ENCODE measurements at places on chromosomes 2 and 18.
A peak's percentile ranks its signal among the peaks of the same experiment; 100 is the strongest.

DNA sequence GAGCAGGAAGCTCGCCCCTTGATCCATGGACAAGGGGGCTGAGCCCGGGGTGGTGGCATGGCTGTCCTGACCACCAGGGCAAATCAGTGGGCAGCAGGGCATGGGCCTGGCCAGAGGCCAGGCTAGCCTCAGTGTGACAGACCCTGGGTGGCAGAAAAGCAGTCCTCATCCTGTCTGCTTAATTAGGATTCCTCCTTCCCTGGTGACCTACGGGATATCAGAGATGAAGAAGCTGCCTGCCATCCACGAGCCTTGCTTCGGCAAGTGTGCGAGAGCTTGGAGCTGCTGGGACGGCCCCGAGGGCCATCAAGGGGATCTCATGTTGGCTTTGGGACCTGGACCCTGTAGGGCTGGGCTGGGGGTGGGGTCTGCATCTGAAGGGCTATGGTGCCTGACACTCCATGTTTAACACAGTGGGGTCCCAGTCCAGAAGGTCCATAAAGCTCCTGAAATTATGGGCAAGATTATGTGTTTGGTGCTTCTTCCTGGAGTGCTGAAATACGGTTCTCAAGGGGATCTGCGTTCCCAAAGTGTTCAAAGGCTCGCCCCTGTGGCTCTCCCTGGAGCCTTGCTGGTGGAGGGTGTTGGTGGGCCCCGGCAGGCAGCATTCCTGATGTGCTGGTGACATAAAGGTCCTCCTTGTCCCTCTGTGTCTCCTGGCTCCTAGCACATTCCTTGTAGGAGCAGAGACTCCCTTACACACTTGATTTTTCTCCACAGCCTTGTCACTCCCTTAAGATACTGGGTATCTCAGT lies 52.6 kb downstream of the KCNIP3 start:
- no peak for DNase-seq

DNA sequence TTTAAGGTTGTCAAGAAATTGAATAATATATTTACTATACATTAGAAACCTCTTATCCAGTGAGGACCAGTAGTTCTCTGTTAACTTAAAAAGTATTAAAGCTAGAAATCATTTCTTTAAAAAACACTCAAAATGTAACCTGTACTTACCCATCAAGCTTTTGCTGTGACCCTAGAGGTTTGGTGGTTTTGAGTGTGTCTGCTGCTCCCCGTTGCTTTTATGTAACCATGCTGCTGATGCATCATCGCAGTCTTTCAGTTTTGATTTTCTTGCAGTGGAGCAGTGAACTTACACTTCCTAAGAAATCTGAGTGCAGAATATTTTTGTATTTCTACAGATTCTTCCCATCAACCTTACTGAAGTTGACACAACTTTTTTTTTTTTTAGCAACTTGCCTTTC lies 34.2 kb downstream of the MRPS9 start:
- DNase-seq, result no peak

DNA sequence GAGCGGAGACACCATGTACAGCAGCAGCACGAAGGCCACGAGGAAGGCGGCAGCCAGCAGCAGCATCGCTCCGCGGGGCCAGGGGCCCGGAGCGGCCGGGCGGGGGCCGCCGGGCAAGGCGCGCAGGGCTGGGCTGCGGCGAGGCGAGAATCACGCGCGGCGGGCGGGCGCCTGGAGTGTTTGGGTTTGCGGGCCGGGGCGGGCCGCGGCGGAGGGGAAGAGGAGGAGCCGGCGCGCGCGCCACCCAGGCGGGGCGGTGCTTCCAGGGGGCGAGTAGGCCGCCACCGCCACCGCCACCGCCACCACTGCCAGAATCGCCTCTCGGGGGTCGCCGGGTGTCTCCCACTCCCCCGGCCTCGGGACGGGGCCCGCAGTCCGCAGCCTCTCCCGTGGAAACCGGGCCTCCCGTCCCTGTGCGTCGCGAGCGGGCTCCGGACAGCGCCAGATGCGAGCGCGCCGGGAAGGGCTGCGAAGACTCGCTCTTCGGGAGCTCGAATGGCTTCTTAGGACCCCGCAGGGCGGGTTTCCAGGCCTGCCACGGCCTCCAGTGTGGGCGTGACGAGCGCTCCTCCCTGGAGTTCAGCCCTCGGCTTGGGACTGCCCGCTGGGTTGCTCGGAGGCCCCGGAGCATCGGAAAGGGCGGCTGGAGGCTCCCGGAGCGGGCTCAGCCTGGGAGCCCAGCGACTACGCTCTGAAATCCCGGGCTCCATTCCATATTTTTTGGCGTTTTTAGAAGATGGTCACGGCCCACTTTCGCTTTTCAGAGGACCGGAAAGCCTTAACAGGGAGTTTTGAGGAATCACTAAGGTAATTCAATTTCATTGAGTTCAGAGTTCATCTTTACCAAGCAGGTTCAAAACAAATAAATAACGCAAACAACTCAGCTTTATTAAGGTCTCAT lies at the start of gene KDSR:
KDSR (minus strand) TSS at position 154 of the 901 bp plus-strand sequence; CDS start at position 66, 88 bp downstream.
- peak; percentile 73 for DNase-seq

DNA sequence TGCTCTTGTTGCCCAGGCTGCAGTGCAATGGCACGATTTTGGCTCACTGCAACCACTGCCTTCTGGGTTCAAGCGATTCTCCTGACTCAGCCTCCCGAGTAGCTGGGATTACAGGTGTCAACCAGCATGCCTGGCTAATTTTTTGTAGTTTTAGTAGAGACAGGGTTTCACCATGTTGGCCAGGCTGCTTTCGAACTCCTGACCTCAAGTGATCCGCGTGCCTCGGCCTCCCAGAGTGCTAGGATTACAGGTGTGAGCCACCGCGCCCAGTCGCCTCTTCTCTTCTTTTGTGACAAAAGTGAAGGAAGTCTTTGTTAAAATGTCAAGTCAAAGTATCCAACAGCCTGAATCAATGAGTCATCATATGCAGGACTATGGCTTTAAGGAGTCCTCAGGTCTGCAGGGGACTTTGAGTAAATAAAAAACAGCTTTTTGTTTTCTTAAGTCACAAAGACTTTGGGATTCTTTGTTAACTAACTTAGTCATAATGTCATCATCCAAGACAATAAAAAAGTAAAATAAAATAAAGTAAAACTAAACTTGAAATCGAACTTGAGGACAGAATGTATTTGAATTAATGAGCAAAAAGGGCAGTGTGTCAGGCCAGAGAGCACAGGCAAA lies 1153.2 kb downstream of the SUCLG1 start:
- no peak for DNase-seq

GRCh38 chr2:58319481-58319880 lies 78.4 kb upstream of the FANCL start:
- no peak for DNase-seq

- DNase-seq, result no peak
Measured at GRCh38 chr2:150621526-150622213, 134.2 kb upstream of the RND3 start.

DNA sequence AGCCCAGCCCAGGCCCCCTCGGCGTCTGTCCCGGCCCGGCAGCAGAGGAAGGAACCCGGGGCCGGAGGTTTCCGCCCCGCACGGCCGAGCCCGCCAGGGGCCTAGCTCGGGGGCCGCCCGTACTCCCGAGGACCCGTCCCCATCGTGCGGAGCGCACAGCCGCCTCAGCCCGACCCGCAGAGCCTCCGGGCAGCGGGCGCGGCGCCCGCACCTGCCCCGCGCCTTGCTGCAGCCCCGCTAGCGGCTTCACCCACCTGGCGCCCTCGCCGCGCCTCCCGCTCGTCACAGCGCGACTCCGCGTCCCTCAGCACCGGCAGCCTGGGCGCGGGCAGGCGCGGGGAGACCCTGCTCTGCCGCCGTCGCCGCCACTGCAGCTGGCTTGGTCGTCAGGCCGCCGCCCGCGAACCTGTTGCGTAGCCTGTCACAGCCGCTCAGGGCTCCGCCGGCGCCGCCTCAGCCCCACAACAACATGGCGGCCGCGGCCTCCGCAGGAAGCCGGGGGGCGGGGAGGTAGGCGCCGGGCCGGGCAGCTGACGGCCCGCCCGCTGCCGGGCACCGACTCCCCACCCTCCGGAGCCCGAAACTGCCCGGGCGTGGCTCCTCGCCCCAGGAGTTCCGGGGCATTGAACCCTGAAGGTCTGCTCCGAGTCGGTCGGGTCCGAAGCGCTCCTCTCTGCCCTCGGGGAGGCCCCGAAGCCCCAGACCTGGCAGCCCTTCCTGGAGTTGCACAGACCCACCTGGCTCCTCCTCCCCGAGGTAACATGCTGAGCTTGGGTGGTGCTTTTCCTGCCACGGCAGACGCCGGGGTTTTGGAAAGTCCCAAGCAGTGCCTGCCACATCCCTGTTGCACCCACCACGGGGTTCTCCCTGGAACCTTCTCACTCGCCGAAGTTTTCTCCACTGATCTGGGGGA lies at the start of gene ITSN2:
ITSN2 (minus strand) TSS at position 487 of the 913 bp plus-strand sequence. CDS start 32,454 bp downstream, outside the sequence.
- DNase-seq, result peak; percentile 79

- DNase-seq, result no peak
Measured at GRCh38 chr2:114727012-114727411, 284.6 kb downstream of the DPP10 start.

DNA sequence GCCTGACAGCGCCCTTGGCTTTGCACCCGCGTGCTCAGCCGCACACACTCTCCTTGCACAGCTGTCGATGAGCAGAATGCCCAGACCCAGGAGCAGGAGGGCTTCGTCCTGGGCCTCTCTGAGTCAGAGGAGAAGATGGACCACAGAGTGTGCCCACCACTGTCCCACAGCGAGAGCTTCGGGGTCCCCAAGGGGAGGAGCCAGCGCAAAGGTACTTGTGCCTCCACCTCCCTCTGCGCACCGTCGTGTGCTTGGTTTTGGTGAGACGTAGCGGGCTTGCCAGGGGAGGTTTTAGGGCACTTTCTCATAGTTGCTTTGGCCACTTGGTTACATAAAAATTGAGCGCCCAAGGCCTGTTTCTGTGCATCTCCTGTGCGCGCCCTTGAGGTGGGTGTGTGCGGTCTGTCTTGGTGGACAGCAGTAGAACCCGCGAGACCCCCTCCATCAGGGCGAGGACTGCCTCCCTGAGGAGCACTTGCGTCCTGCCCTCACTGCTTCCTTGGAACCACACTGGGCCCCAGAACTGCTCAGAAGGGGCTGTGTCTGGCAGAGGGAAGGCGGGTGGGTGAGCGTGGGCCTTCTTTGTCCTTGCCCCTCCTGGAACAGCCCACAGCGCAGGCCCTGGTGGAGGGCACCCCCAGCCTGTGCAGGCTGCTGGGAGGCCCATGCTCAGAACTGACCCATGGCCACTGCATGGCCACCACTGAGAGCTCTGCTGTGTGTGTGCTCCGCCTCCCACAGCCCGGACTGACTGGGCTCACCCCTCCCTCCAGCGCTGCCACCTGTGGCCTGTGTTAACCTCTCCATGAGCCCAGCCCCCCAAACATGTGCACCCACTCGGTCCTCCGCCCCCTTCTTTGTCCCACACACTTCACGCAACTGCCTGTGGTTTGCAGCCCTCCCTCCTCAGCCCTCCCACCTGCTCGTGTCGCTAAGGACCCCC lies 95.9 kb downstream of the DGKD start:
- DNase-seq, result no peak

Measured in activated naive CD4-positive, alpha-beta T cell (primary cell).